ENCODE measurements at places on chromosomes 2 and 18. TPM values are rescaled to one million over a fixed set of nuclear protein-coding genes. Genes with fewer than 3 reads are reported as not detected.

The OSBPL1A gene
- total RNA-seq: 2.3 TPM

The DNAJC10 gene
- total RNA-seq: 37.2 TPM

The ADRA2B gene
- 0.61 TPM for total RNA-seq

The DSC2 gene
- not detected for total RNA-seq

The DHRS9 gene
- 11.5 TPM for total RNA-seq

The ATG16L1 gene
- total RNA-seq: 34.2 TPM

The FTCDNL1 gene
- total RNA-seq: 3.9 TPM

The AKAIN1 gene
- total RNA-seq: not detected

DNA sequence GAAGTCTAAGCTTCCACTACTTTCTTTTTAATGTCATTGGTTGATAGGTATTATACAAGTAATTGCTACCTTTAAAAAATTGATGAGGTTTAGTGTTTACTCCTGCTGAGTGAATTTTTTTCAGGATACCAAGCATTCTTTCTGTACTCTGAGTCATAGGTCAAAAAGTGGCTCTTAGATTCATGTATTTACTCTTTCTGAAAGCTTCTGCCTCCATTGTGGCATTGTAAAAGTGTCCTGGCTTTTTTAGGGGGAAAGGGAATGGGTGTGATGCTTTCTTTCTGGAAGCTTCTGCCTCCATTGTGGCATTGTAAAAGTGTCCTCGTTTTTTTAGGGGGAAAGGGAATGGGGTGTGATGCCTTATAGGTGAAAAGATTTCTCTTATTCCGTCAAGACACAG lies 286.5 kb downstream of the LPIN1 start:
- DNase-seq: no peak

- DNase-seq: no peak
Observed at GRCh38 chr2:98149333-98149697, 62.3 kb downstream of the VWA3B start.

GRCh38 chr2:46643951-46644350 lies 164.6 kb downstream of the TMEM247 start:
- DNase-seq: peak; percentile 10

DNA sequence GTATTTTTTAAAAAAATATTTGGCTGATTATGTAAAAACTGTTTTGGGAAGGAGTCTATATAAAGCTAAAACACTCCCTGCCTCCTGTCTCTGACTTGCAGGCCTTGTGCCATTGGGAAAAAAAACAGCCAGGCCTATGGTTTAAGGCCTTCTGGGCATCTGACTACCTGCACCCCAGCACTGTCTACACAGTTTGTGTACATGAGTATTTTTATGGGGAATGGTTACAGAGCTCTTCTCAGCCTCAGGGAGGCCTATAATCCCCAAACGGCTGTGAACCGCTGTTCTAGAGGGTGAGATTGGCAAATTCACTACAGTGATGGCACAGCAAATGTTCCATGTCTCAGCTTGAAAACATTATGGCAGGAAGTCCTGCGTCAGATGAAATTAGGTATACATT lies 96.1 kb downstream of the LTBP1 start:
- DNase-seq: no peak

DNA sequence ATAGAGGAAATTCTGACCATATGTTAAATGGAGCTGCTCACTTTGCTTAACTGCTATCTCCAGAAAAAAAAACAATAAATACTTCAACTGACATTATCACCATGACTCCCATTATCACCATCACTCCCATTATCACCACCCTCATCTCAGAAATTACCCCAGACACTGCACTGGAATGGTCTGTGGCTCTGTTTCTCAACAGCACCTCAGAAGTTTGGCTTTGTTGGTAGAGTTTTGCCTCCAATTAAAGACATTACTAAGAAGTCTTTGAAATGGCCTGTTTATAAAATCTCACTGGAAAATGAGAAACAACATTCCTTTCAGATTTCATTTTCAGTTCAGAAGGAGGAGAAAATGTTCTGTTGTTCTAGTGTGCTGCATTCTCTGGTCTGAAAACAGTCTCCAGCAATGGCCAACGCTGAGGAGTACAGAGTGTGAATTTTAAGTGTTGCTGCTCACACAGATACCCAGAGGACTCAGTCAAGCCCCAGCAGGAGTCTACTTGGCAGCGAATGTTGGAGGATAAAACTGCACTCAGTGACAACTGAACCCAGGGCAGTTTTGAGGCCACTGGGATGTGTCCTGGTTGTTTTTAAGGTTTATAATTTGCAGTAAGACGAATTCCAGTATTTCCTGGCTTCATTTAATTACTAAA lies 364.5 kb upstream of the CDH2 start:
- DNase-seq: no peak

GRCh38 chr18:32771871-32772580 lies 797 bp downstream of the KLHL14 start:
- DNase-seq: no peak

- DNase-seq: no peak
Observed at GRCh38 chr18:56659111-56659510, 8.0 kb downstream of the WDR7 start.

DNA sequence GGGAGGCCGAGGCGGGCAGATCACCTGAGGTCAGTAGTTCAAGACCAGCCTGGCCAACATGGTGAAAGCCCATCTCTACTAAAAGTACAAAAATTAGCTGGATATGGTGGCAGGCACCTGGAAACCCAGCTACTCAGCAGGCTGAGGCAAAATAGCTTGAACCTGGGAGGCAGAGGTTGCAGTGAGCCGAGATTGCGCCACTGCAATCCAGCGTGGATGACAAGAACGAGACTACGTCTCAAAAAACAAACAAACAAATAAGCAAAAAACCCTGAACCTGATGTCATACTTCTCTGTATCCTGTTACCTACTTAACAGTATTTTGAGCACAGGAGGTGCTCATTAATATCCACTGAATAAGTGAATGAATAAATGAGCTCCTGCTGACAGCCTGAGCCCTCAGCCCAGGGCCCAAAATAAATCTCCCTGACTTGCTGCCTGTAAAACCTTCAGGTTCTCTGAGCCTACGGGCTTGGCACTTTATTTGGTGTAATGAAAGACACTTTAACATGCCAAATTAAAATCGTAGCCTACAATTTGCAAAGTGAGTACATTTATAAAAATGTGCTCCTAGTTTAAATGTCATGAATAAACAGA lies 215.1 kb downstream of the ZNF385B start:
- no peak for DNase-seq

DNA sequence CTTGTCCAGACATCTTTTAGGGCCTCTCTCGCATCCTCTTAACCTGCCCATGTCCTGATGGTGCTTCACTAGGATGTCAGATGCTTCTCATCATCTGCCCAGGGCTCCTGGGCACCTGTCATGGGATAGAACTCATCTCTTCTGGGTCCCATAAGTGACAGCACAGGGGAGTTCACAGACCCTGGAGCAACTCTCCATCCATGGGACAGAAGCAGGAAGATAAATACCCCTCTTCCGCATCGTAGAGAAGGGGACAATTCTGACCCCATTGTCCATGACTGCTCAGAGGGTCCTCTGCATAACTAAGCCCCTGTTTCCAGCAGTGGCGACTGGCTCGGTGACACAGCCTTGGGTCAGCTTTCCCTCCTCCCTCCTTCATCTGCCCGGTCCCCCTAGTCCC lies 82.3 kb downstream of the TWIST2 start:
- no peak for DNase-seq

DNA sequence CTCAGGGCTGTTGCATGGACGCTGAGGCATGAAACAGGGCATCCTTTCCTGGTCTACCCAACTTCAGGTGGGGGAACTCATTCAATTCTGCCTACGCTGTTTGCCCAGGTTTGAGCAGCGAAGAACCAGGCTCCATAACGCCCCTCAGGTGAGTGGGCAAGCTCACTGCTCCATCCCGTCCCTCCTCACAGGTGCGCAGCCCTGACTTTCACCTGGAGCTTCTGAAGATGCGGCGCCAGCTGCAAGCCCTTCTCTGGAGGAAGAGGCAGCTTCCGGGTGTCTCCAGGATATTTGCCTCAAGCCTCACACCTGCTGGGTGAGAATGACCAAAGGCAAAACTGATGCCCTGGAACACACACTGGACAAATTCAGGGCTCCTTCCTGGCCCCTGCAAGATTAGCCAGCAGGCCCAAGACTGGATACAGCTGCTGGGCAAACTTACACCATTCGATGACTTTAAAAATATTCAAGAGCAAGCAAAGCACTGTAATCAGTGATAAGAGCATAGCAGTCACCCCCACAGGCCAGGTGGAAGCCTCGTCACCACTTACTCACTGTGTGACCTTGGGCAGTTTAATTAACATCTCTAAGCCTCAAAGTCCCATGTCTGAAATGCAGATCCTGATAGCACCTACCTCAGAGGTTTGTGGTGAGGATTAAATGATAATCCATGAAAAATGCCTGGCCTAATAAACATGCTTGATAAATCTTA lies 97.7 kb downstream of the GYPC start:
- no peak for DNase-seq

DNA sequence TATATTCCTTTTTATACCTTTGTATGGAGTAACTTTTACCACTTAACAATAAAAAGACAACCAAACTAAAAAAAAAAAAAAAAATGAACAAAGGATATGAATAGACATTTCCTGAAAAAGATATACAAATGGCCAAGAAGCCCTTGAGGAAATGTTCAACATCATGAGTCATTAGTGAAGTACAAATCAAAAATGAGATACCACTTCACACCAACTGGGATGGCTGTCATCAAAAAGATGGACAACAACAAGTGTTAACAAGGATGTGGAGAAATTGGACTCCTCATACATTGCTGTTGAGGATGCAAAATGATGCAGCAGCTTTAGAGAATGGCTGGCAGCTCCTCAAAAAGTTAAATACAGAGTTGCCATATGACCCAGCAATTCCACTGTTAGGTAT lies 22.6 kb upstream of the SCYGR2 start:
- no peak for DNase-seq

DNA sequence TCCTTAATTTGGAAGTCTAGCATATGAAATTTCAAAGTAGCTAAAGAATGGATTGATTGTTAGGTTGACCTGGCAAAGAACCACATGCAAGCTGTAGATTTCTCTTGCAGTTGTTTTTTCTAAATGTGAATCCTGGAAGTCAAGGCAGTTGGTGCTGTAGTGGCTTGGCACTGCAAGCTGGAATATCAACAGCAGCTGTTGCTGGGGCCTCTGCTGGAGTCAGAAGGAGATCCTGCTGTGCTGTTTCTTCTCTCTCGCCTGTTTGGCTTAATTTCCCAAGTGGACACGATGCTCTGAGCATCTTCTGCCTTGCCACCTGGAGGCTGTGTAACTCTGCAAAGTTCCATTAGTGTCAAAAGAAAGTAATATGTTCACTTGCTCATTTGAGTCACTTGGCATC lies 12.6 kb downstream of the PIK3C3 start:
- no peak for DNase-seq

GRCh38 chr2:166154685-166155338 lies 27.0 kb upstream of the SCN1A start:
- DNase-seq: no peak

DNA sequence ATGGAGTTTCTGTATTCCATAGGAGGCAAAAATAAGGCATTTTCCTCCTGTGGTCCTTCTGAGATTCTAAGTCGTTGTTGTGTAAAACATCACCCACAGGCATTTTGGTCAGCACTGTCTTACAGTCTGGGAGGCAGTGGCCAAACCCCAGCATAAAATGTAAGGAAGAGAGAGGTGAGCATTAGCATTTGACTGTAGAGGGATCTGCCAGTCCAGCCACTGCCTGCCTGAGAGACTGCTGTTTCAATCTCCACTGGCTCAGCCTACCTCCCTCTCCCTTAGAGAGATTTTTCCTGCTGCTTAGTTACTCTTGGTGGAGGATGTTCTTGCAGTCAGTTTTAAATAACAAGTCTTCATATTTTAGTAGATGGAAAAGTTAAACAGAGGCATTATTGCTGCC lies 77.0 kb downstream of the ARHGEF33 start:
- no peak for DNase-seq

DNA sequence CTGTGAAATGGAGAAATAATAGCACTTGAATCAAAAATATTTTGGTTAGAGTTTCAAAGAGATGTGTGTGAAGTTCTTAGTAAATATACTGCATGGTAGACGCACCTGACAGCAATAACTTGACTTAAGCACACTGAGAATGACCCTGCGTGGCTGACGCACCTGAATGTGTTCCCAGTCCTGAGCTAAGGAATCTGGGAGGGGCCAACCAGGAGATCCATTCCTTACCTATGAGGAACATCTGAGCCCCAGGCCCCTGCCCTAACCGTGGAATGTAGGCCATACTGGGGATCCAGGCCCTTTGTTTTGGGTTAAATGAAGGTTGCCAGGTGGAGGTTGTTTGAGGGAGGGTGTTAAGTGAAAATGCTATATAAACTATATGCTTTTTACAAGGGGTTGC lies 284.4 kb downstream of the RBM43 start:
- DNase-seq: no peak

GRCh38 chr2:61096438-61096837 lies 30.8 kb downstream of the SANBR start:
- no peak for DNase-seq

DNA sequence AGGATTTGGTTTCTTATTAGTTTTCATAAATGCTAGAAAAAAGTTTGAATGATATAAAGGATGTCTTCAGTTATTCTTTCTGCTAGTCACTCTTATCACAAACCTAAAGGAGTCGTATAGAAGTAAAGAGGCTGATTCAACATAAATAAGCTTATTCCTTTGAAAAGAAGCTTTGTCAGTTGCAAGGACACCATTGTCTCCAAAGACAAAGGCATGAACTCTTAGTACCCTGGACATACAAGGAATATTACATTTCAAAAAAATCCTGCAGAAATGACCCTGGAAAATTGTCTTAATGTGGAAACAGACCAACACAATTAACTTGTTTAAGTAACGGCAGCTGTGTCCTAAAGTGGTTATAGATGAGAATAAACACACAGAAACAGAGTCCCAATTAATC lies 528.0 kb downstream of the CPS1 start:
- no peak for DNase-seq

GRCh38 chr2:88199912-88200682 lies 30.0 kb downstream of the THNSL2 start:
- DNase-seq: peak; percentile 27

- peak; percentile 80 for DNase-seq
Observed at GRCh38 chr2:128736689-128737545, 418.2 kb upstream of the HS6ST1 start.

DNA sequence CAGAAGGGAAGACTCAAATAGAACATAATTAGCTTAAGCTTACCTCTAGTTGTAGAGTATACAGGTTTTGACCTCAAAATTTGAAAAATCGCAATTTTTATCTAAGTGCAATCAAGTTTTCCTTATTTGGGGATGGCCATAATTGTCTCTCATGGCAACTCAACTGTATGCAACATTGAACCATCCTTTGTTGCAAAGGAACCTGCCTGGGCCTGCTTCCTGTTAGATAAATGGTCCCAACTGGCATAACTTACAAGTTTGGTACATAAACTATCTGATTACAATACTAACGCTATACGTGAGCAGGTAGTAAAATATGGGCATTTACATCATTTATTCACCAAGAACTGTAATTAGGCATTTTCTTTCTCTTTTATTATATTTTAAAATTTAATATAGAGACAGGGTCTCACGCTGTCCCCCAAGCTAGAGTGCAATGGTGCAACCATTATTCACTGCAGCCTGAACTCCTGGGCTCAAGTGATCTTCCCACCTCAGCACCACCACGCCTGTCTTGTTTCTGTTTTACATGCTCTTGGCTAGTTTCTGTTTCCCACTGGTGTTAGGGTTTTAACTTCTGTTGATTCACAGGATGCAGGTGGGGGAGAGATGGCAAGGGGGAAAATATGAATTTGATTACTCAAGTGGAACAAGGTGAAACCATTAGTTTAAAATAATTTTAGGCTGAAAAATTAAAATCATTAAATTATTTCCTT lies 55.3 kb upstream of the B3GNT2 start:
- no peak for DNase-seq
